ENCODE measurements at places on chromosomes 5 and 9.

- no peak for DNase-seq
These were observed 37.9 kb downstream of the ACO1 start for GRCh38 chr9:32422237-32422806.

DNA sequence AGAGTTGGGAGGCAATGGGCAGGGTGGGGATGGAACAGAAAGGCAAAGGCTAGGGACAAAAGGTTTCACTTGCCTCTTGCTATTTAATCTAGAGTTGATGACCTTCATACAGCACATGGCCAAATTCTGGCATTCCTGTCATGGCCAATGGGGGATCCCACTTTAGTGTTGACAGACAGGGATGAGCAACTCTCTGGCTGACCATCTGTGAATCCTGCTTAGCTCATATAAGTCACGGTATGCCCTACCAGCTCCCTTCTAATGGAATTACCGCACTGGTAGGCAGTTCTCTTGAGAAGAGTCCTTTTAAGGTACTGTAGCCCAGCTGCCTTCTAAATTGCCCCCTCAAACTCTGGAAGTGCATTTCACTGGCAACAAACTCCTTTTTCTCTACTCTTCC, 76.1 kb downstream of the MAMDC2 start:
- DNase-seq: no peak

- no peak for DNase-seq
These were observed 43.1 kb upstream of the ANKDD1B start for GRCh38 chr5:75568202-75568601.

DNA sequence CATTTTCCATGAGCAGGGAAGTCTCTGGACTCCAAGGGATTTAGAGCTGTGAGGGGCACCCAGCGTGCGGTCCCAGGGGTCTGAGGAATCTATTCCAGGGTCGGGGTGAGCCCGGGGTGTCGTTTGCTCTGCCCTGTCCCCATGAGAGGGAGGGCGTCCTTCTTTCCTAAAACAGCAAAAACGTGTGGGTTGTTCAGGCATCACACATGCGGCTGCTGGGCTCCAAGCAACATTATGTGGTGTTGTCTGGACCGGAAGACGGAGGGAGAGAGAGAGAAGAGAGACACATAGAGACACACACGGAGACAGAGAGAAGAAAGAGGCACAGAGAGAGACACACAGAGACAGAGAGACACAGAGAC, 42.7 kb upstream of the COL5A1 start:
- DNase-seq: no peak

- DNase-seq: no peak
These were observed 6.2 kb downstream of the KIF4B start for GRCh38 chr5:155019601-155020226.

GRCh38 chr9:137314561-137315560, 12.8 kb upstream of the NRARP start:
- peak; percentile 10 for DNase-seq

- DNase-seq: peak; percentile 49
These were observed 131.6 kb downstream of the SEMA6A start for GRCh38 chr5:116442931-116443551.

GRCh38 chr5:171023508-171023907, 161.7 kb downstream of the RANBP17 start:
- DNase-seq: no peak

- no peak for DNase-seq
These were observed 188.2 kb upstream of the SLC27A6 start for GRCh38 chr5:128777052-128777451.

- DNase-seq: peak; percentile 33
These were observed at the start of gene GSN for GRCh38 chr9:121267689-121268597. TSS of gene GSN (plus strand) at chr9:121268162. CDS start at chr9:121301972, 33,810 bp downstream.

GRCh38 chr5:8522646-8523045, 653.7 kb downstream of the MTRR start:
- DNase-seq: no peak

DNA sequence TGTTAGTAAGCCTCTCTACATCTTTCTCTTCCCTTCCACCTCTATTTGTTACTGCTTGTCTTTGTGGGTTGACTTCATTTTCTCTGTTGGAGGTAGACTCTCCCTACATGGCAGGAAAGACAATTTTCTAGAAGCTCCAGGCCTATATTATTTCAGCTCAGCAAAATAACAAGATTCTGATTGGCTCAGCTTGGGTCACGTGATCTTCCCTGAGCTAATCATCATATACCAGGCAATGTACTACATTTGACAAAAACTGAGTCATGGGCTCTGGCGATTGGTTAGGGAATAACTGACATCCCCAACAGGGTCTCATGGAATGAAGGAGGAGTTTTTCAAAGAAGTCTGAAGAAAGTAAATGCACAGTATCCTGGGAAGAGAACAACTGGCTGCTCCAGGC, 65.6 kb upstream of the NR3C1 start:
- no peak for DNase-seq

DNA sequence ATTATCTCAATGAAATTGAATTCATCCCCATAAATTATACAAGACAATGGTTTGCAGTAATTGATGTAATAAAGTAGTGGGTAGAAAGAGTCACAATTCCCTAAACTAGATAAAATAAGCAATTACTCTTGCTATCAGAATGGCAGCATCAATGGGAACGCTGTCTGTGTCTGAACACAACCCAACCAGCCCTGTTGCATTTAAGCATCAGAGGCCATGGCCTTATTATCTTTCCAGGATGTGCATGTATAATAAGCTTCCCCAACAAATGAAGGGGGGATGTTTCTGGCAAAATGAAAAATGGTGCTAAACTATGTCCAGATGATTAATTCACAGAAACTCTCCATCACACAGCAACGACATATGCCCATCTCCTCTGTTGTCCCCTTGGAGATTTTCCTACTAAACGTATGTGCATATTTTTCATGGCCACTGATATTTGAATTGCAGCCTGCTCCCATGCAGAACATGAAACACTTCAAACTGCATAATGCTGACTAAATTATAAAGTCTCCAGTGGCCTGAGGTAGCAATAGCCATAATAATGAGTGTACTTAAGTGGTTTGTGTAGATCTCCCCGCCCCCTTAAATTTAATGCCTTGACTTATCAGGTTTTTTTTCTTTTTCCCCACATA, 306.9 kb upstream of the ADAMTS16 start:
- DNase-seq: no peak

GRCh38 chr9:135045928-135046738, 41.3 kb upstream of the OLFM1 start:
- no peak for DNase-seq

DNA sequence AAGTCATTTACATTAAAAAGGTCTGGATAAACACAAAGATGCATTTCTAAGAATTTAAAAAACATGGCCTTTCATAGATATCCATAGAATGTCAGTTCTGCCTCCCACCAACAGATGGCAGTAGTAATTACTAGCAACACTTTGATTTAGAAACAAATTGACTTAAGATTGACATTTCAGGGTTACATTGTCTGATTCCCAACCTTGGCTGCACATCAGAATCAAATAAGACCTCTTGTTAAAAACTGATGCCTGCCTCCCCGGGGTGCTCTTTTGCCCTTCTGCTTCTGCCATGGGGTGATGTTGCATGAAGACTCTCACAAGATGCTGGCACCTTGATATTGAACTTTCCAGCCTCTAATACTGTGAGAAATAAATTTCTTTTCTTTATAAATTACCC, 146.2 kb upstream of the GPR151 start:
- DNase-seq: peak; percentile 12
